ENCODE measurements at places on chromosomes 1 and 21. TPM values are rescaled to one million over a fixed set of nuclear protein-coding genes. Genes with fewer than 3 reads are reported as not detected.

DNA sequence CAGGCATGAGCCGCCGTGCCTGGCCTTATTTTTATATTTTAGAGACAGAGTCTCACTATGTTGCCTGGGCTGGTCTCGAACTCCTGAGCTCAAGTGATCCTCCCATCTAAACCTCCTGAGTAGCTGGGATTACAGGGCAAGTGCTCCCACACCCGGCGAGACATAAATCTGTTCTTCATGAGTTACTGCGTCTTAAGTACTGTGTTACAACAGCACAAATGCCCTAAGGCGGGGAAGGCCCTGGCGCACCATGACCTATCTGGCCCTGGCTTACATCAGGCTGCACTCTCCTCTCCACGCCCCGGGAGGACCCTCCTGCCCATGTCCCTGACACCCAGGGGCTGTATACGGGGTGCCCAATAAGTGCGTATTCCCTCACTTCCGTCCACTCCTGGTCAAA, 4.3 kb downstream of the GPR153 start:
- no peaks in the 10 kb centered on the region for H3K36me3 ChIP-seq
- no peak for DNase-seq
- H3K4me3 ChIP-seq: no peak overlapping the region
- H3K27ac ChIP-seq: no peak overlapping the region
- peaks cover under 1% of the 10 kb centered on the region for H3K4me1 ChIP-seq

- H3K4me3 ChIP-seq: no peak overlapping the region
- no peaks in the 10 kb centered on the region for H3K27me3 ChIP-seq
- no peak for DNase-seq
- no peaks in the 10 kb centered on the region for H3K36me3 ChIP-seq
Measured at GRCh38 chr21:35024513-35024912, 24.6 kb downstream of the RUNX1 start.

ACOT11 gene
- 0.41 TPM for total RNA-seq

DNA sequence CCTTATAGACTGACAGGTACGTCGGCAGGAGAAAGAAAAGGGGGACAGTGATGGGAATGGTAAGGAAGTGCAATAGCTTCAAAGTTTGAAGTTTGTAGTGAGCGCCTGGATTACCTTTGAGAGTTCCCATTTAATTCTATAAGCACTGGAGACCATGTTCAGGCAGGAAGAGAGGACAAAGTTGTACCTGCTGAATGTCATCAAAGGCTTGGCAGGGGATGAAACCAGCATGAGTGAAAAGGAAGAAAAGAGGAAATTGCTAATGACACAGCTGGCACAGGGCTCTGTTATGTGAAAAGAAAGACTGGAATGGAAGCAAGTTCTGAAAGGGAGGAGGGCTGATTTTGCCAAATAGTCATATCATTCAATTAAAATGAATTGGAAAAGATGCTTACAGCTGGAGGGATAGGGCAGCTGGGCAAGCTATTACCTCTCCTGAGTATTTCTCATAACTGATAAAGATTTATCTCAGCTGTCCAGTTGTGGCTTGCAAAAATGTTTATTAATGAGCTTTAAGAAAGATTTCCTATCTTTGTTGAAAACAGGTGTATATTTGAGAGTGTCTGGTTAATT, 109.2 kb downstream of the HMCN1 start:
- H3K36me3 ChIP-seq: no peaks in the 10 kb centered on the region
- peaks cover 31% of the 10 kb centered on the region for H3K4me1 ChIP-seq
- H3K27me3 ChIP-seq: no peaks in the 10 kb centered on the region

DNA sequence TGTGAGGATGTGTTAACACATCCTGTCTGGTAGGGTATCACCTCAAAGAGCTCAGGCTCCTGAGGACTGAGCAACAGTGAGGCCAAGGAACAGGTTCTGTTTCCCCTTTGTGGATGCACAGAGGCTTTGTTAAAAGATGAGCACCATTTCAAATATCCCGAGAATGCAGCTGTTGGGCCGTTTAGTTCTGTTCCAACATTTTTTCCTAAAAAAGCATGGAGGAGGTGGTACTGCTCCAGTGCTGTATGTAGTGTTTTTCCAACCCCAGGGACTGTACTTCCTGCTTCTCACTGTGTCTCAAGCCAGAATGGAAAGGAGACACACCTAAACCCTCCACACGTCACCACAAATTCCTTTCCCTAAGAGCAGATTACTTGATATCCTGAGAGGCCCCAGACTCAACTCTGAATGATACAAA, 53.8 kb upstream of the BCL10 start:
- H3K4me1 ChIP-seq: peaks cover 96% of the 10 kb centered on the region
- H3K36me3 ChIP-seq: peaks cover 14% of the 10 kb centered on the region
- H3K27ac ChIP-seq: peak overlapping the region; percentile 96
- no peaks in the 10 kb centered on the region for H3K27me3 ChIP-seq
- DNase-seq: no peak

ZMYND12 gene
- not detected for total RNA-seq

- peaks cover 41% of the 10 kb centered on the region for H3K4me1 ChIP-seq
- no peak for DNase-seq
- H3K27me3 ChIP-seq: no peaks in the 10 kb centered on the region
- H3K36me3 ChIP-seq: peaks cover 4% of the 10 kb centered on the region
Measured at GRCh38 chr1:220044678-220045355, 1.5 kb downstream of the EPRS1 start.

GRCh38 chr1:205928317-205928716, 14.9 kb downstream of the SLC26A9 start:
- no peaks in the 10 kb centered on the region for H3K4me1 ChIP-seq
- DNase-seq: no peak
- no peak overlapping the region for H3K4me3 ChIP-seq
- no peak overlapping the region for H3K27ac ChIP-seq
- H3K27me3 ChIP-seq: no peaks in the 10 kb centered on the region

- peaks cover 12% of the 10 kb centered on the region for H3K4me1 ChIP-seq
- no peaks in the 10 kb centered on the region for H3K36me3 ChIP-seq
- no peak overlapping the region for H3K4me3 ChIP-seq
- H3K27ac ChIP-seq: no peak overlapping the region
- peaks cover 36% of the 10 kb centered on the region for H3K27me3 ChIP-seq
- no peak for DNase-seq
Measured at GRCh38 chr1:109479311-109479710, 4.4 kb upstream of the ATXN7L2 start.

- H3K27me3 ChIP-seq: no peaks in the 10 kb centered on the region
- H3K36me3 ChIP-seq: no peaks in the 10 kb centered on the region
- peaks cover 39% of the 10 kb centered on the region for H3K4me1 ChIP-seq
- DNase-seq: no peak
Measured at GRCh38 chr1:235002706-235003300, 125.8 kb downstream of the TOMM20 start.

GRCh38 chr1:79549201-79549600, 542.7 kb upstream of the ADGRL4 start:
- no peaks in the 10 kb centered on the region for H3K27me3 ChIP-seq
- no peak for DNase-seq
- no peak overlapping the region for H3K27ac ChIP-seq
- H3K4me1 ChIP-seq: no peaks in the 10 kb centered on the region
- H3K36me3 ChIP-seq: no peaks in the 10 kb centered on the region

DNA sequence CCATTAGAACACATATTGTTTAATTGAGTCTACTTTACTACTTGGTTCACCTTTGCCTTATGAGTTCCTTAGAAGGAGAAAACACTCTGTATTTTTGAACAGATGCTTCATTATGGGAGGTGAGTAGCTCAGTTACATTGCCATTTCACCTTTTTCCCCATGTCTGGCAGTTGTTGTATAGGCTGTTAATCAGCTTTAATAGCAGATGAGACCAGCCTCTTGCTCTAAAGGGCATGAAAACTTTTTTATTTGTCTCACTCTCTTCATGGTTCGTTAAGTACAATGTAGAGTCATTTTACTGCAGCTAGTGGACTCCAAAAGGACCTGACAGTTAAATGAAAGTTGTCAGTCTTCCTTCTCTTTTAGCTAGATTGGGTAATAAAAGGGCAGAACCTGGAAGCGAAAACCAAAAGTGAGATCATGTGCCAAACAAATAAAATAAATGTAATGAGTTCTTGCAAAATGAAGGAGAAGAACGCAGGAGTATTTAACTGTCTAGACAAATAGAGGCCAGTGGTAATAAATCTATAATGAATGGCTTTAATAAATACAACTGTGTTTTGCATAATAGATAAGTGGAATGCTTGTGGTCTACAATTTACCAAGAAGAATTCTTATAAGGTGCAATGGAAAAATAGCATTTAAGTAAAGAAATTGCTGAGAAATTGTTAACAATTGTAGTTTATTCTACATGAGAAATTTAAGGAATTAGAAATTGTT, 180.0 kb upstream of the NEGR1 start:
- no peak overlapping the region for H3K27ac ChIP-seq
- no peaks in the 10 kb centered on the region for H3K36me3 ChIP-seq

DNA sequence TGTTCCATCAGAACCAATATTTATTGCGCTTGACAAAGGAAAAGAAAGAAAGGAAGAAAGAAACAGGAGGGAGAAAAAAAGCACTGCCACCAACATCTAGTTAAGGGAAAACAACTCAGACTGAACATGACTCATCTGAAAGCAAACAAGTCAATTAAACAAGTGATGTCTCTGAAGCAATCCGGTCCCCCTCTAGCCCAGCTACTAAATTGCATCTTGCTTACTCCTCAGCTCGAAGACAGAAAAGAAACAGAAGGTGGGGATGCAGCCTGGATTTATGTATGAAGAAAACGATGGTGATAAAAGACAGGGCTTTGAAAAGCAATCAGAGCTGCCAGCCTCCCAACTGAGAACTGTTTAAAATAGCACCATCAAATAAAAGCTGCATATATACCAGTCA, 188.2 kb downstream of the OMA1 start:
- no peak for DNase-seq
- no peak overlapping the region for H3K27ac ChIP-seq
- H3K36me3 ChIP-seq: no peaks in the 10 kb centered on the region
- H3K4me3 ChIP-seq: no peak overlapping the region
- H3K4me1 ChIP-seq: no peaks in the 10 kb centered on the region

DNA sequence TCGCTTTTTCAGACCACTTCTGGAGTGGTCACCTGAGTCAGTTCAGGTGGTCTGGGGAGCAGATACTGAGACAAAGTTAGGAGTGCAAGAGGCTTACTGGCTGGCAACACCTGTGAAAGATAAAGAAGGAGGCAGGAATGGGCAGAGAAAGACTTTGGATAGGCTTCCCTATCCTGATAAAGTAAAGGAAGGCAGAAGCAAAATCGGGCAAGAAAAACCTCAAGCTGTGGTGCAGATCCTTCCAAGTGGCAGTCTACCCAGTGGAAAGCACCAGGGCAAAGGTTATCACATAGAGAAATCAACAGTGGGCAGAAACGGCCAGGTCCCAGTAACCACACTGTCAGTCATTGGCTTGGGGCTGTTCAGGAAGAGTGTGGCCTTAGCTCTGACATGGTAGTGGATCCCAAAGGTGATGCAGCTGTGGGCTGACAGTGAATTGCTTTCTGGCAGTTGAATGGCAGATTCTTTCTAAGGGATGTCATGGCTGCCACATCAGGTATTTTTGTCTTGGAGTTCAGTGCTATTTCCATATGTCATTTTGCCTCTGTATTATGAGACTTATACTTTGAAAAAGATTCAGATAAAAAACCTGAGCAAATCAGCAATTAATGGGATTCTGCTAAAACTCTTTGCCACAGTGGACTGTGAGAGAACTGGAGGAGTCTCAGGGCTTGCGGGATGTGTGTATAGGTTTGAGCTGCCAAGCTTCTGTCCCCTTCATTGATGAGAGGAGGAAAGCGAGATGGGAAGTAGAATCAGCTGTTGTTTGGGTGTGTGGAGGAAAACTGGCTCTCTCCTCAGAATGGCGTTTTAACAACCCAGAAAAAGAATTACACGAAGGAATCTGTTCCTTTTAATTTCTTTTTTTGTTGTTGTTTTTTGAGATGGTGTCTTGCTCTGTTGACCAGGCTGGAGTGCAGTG, 8.1 kb upstream of the CGN start:
- no peak overlapping the region for H3K4me3 ChIP-seq
- no peaks in the 10 kb centered on the region for H3K4me1 ChIP-seq
- H3K36me3 ChIP-seq: no peaks in the 10 kb centered on the region
- H3K27me3 ChIP-seq: peaks cover 9% of the 10 kb centered on the region

RPTN gene
- total RNA-seq: not detected

DNA sequence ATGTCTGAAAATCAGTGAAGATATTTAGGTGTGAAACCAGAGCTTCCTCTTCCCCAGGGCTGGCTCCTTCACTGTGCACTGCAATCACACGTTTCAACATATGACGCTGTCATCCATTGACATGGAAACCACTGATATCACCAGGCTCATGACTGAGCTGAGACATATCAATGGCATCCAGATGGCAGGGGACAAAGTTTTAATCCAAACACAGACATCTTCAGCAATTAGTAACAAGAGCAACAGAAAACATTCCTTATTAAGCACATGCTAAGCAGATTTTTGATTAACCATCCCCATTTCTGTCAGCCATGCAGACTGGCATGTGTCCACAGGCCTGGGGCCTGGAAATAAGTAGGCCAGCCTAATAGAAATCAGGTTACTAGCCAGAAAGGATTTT, 108.0 kb upstream of the ADAR start:
- DNase-seq: no peak
- peaks cover 12% of the 10 kb centered on the region for H3K27me3 ChIP-seq
- H3K4me1 ChIP-seq: peaks cover 2% of the 10 kb centered on the region
- H3K4me3 ChIP-seq: no peak overlapping the region

KIF14 gene
- total RNA-seq: 2.0 TPM

Measured in chondrocyte (in vitro differentiated cells).